Esophagus squamous epithelium (tissue), 5 donors: ENCODE measurements at places on chromosomes 7 and 10.

DNA sequence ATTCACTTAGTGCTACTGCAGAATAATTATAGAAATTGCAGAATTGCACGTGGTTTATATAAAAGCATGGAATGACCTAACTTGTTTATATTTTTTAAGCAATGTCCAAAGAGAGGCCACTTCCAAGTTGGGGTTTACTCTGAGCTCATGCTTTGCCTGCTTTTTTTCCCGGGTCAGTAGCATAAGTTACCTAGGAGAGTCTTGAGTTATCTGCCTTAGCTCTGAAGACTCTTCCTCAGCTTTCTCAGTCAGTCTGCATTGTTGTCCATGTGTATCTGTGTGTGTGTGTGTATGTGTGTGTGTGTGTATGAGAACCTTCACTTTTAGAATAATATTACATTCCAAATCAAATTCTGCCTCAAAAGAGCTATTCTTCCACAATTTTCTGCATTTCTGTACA, 239.5 kb upstream of the TCF7L2 start:
- no peak for DNase-seq

DNA sequence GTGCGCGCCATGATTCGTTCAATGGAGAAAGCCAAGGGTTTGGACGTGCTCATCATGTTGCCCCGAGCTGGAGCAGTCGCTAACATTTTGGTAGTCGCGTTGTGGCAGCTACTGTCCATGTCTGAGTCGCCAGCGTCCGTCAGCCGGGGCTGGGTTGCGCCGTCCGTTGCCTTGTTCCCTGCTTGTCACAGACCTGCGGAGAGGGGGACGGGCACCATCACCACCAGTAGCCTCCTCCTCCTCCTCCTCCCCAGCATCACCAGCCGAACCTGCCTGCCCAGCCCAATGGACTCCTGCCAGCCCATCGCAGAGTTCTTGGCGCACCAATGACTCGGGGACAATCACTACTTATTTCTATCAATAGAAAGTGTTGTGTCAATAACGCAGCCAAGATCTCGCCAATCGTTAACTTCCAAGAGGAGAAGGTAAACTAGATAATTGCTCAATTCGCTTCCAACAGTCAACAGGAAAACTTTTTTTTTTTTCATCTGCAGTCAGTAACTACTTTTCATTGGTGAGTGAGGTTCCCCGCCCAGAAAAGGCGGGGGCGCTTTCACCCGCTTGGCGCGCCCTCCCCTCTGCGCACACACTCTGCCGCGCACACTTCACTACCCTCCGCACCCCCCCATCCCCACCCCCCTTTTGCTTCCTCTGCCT, at the start of gene FEZF1:
Gene FEZF1, minus strand, starts transcription at position 432 of the 657 bp plus-strand sequence. Its CDS starts 313 bp downstream, at position 119.
- DNase-seq = no peak

GRCh38 chr10:14949291-14949690, 4.6 kb downstream of the DCLRE1C start:
- DNase-seq = no peak

DNA sequence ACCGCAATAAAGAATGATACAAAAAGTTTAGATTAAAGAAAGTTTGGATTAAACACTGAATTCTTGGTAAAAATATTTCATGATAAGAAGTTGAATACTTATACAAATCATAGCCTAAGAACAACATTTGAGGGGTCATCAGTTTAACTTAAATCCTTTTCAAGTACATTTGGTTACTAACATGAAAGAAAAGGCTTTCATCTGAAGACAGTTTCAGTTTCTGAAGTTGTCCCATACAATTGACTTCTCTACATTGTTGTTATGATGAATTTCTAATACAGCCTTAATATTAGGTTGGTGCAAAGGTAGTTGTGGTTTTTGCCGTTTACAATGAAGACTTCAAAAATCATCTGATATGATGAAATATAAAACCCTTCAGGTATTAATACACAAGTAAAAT, 317.5 kb upstream of the MAGI2 start:
- no peak for DNase-seq

DNA sequence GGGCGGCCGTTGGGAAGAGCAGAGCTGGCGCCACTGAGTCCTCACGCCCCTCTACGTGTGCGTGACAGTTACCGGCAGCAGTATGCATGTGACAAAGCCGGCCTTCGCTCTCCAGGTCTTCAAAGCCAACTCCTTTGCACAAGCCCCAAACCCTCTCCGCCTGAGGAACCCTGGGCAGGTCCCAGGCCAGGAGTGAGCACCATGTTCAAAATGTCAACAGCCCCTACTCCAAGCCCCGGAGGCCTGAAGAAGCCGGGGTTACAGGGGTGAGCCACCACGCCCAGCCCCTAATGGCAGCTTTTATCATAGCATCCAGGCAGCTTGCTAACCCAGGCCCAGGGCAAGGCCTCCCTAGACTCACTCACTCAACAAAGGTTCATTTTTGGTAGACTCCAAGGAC, 70.8 kb downstream of the OAT start:
- no peak for DNase-seq

- no peak for DNase-seq
Observed at GRCh38 chr10:93911866-93912265, 18.1 kb downstream of the SLC35G1 start.

GRCh38 chr7:18866359-18867036, 250.9 kb downstream of the TWIST1 start:
- DNase-seq = no peak

DNA sequence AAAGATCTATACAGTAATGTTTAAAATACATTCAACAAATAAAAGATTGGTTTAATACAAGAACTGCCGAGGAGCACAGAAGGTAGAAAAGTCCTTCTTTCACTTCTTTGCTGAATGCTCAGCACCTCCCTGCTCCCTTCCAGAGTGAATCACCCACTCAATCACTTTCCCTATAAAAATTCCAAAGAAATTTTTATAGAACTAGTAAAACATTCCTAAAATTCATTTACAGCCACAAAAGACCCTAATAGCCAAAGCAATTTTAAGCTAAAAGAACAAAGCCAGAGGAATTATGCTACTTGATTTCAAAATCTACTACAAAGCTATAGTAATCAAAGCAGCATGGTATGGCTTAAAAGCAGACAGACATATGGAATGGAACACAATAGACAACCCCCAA, 320.9 kb downstream of the PCLO start:
- DNase-seq = no peak

DNA sequence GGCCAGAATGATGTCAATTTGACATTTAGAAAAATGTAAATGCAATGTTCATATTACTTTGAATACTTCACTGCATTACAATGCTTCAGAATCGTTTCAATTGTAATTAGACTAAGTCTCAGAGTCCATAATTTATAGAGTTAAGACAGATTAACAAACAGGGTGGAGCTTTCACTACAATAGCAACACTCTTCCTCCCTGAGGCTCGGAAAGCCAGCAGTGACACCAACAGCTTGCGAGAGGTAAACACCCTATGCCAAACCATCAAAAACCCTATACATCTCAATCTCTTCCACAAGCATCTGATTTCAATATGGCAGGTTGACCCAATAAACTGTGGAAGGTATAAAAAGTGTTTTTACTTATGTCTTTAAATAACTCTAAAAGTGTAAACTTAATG, 72.2 kb downstream of the DOCK4 start:
- DNase-seq = no peak

GRCh38 chr10:114398587-114399331, 5.5 kb downstream of the AFAP1L2 start:
- DNase-seq = no peak

DNA sequence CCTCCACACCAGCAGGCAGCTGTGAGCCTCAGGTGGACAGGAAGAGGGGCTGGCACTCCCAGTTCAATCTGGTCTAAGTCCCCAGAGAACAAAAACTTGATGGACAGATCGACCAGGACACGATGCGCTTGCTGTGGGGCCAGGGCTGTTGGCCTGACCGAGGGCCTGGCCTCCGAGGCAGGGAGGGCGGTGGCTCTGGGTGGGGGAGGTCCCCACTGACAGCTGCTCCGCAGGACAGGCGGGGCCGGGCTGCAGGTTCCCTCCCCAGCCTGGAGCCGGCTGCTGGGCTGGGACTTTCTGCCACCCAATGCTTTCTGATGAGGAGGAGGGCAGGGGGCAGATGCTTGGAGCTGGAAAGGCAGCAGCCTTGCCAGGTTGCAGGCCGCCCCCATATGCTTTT, 37.4 kb upstream of the ADGRA1 start:
- no peak for DNase-seq

DNA sequence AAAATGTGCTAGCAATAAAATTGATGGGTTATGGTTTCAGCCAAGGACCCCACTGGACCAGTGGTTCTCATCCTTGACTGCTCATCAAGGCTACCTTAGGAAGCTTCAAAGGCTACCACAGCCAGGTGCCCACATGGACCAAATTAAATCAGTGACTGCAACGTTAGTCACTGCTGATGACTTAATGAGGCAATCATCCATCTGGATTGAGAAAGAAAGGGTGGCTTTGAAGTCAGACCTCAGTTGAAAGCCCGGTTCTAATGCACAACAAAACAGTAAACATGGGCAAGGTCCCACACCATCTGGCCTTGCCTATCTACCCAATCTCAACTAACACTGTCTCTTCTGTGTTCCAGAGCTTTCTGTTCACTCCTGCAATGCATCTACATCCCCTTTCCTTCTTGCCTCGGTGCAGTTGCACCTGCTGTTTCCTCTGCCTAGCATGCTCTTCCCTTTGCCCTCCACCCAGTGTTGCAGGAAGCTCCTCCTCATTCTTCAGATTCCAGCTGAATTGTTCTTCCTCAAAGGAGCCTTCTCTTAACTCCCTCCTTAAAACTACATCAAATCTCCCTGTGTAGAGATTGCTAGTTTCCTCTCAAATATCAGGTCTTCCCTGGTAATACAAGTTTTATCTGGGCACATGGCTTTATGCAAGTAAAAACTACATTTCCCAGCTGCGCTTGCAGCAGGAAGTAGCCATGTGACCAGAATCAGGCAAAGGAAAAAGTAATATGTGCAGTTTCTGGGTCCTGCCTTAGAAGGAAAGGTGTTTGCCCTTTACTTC, 10.3 kb upstream of the KCNK18 start:
- DNase-seq = no peak

DNA sequence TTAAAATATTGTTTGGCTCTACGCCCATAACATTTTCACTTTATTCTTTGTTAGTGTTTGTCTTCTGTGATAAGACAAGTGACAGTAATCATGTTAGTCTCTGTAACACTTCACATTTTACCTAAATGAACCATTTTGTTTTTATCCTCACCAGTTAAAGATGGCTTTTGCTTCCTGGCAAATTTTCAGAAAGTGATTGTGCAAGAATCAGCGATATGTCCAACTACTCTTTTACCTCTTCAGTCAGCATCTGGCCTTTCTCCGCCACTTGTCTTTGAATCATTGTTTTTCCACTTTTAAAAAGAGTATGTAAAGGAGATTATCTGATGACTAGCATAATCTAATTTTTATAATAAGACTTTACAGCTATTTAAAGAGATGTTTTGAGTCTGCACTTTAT, 3.5 kb downstream of the DGKB start:
- no peak for DNase-seq

DNA sequence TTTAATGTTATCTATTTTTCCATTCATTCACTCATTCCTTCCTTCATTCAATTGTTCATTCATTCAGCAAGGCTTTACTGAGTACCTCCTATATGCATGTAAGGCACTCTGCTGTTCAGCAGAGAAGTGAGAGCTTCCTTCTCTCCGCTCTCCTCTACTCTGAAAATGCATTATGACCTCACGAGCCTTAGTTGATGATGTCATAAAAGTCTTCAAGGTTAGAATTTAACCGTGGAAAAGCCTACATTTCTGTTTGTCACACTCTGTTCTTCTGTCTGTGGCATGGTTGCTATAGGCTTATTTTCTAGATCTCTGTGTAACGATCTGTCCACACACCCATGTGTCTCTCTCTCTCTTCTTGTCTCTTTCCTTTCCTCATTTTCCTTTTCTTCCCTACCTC, 17.1 kb downstream of the ODAD2 start:
- no peak for DNase-seq

DNA sequence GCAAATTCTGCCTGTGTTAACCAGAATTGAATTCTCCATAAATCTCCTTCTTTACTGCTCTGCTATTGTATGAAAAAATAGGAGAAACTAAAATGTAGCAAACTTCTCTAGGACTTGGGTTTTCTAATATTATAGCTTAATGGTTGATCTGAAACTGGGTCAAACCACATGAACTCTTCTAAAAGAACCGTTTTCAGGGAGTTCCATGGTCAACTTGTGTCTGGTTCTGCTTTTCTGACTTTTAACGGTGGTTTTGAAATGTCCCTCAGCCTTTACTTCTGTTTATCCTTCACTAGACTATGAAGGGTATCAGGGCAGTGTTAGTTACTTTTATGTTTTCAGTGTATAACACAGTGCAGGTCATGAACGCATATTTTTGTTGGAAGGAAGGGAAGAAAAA, 242.2 kb downstream of the TSPAN12 start:
- no peak for DNase-seq

DNA sequence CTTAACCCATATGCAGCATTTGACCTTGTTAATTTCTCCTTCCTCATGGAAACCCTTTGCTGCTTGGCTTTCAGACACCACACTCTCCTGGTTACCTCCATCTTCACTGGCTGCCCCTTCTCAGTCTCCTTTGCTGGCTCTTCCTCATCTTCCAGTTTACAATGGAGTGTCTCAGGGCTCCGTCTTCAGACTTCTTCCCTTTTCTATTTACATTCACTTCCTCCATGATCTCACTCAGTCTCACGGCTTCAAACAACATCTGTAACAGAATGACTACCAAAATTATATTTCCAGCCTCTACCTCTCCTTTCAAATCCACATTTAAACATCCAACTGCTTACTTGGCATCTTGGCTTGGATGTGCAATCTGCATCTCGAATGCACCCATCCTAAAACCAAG, 140.4 kb downstream of the DKK1 start:
- DNase-seq = no peak

DNA sequence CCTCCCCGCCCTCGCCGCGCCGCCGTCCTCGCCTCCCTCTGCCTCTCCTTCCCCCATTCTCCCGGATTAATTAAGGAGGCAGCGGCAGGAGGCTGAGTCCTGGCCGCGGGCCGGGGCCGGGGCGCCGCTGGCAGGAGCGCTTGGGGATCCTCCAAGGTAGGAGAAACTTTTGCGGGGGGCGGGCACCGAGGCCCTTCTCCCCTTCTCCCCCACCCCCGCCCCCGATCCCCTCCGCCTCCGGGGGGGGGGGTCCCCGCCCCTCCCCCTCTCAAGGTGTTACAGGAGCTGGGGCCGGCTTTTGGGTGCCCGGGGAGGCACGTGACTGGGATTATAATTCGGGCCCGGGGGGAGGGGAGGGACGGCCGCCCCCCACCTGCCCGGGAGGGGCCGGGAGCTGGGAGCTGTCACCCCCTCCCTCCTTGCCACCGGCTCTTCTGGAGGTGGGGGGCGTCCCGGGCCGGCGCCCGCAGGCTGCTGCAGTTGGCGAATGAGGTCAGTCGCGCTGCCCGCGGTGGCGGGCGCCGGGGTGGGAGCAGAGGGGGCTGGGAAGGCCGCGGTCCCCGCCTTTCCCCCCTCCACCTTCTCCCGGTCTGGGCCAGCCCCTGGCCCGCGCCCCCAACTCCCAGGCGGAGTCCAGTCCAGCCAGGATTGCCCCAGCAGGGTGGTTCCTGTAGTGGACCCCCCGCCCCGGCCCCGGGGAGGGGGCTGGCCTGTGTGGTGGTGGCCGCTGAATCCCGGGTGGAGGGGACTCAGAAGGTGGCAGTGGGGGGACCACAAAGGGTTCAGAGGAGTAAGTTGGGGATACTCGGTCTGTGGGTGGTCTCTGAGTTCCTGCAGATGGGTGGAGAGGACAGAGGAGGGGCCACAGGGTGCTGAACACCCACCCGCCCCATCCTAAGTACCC, 567 bp downstream of the GTF2IRD1 start:
- DNase-seq = no peak
